ENCODE measurements at places on chromosomes 4 and X.

DNA sequence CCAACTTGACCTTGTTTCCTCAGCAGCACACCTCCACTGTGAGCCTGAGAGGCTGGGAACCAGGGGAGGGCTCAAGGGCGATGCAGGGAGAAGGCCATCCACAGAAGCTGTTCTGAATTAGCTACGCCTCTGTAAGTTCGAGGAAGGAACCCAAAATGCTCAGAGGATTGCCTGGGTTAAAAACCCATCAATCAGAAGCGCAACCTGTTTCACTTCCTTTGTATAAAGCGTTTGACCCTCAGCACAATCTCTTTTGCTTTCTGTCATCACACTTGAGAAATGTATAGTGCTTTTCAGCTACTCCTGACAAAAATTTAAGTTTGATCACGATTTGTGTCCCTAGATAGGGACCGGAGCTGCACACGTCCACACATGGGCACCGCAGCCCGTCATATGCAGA, 48.0 kb upstream of the MAP3K15 start:
- no peak for DNase-seq

- no peak for DNase-seq
Observed at GRCh38 chr4:73615613-73616012, 4.6 kb downstream of the RASSF6 start.

- DNase-seq = no peak
Observed at GRCh38 chrX:16825264-16826035, 39.2 kb downstream of the TXLNG start.

DNA sequence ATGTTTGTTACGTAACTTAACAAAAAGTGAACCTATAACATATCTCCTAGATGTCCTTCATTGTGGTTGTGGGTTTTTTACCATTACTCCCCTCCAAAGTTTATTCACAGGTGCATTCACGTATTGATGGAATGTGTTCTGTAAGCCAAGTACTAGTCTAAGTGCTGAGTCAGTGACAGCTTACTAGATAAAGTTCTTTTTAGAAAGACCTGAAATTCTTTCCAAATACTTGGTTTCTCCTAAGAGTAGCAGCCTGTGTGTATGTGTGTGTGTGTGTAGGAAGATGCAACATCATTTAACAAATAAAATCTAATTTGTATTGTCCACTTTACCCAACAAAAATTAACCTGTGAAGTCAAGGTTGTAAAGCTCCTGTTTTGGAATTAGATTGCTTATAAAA, 22.1 kb downstream of the NAP1L5 start:
- DNase-seq = no peak

GRCh38 chr4:173014113-173014558, 154.5 kb upstream of the GALNT7 start:
- peak; percentile 7 for DNase-seq

GRCh38 chrX:18929775-18930174, 54.1 kb downstream of the PHKA2 start:
- DNase-seq = no peak

DNA sequence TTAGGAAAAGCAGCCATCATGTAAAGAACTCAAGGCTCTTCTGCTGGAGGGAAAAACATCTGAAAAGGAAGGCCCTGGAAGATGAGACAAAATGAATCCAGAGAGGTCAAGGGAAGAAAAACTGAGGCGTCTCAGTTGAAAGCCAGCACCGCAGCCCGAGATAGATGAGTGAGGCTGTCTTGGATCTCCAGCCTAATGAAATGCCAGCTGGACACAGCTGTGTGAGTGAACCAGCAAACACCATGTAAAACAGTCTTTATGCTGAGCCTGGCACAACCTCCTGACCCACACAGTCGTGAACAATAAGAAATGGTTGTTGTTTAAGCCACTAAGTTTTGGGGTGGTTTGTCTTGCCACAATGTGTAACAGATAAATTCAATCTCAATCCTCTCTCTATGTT, 48.6 kb upstream of the RASL11B start:
- DNase-seq = no peak
